Body of pancreas (tissue), 4 donors: ENCODE measurements at places on chromosomes 3 and 15.
A peak's percentile ranks its signal among the peaks of the same experiment; 100 is the strongest.

GRCh38 chr3:22496641-22497040 lies 706.5 kb upstream of the UBE2E2 start:
- H3K36me3 ChIP-seq = no peaks in the 10 kb centered on the region
- no peak overlapping the region for H3K4me3 ChIP-seq
- H3K27me3 ChIP-seq = no peaks in the 10 kb centered on the region
- no peaks in the 10 kb centered on the region for H3K4me1 ChIP-seq
- H3K27ac ChIP-seq = no peak overlapping the region
- DNase-seq = no peak

GRCh38 chr15:66635817-66636216 lies 66.2 kb upstream of the SMAD6 start:
- no peak overlapping the region for H3K4me3 ChIP-seq
- DNase-seq = no peak
- no peaks in the 10 kb centered on the region for H3K36me3 ChIP-seq
- no peak overlapping the region for H3K27ac ChIP-seq
- H3K27me3 ChIP-seq = no peaks in the 10 kb centered on the region
- no peaks in the 10 kb centered on the region for H3K4me1 ChIP-seq

GRCh38 chr3:140523600-140523999 lies 154.3 kb upstream of the TRIM42 start:
- peak overlapping the region; percentile 41 for H3K27ac ChIP-seq
- H3K36me3 ChIP-seq = no peaks in the 10 kb centered on the region
- no peaks in the 10 kb centered on the region for H3K27me3 ChIP-seq
- no peak overlapping the region for H3K4me3 ChIP-seq
- H3K4me1 ChIP-seq = peaks cover 17% of the 10 kb centered on the region

GRCh38 chr3:158159714-158160113 lies 49.8 kb downstream of the RSRC1 start:
- H3K4me1 ChIP-seq = no peaks in the 10 kb centered on the region
- no peak for DNase-seq
- no peak overlapping the region for H3K27ac ChIP-seq
- H3K27me3 ChIP-seq = no peaks in the 10 kb centered on the region

DNA sequence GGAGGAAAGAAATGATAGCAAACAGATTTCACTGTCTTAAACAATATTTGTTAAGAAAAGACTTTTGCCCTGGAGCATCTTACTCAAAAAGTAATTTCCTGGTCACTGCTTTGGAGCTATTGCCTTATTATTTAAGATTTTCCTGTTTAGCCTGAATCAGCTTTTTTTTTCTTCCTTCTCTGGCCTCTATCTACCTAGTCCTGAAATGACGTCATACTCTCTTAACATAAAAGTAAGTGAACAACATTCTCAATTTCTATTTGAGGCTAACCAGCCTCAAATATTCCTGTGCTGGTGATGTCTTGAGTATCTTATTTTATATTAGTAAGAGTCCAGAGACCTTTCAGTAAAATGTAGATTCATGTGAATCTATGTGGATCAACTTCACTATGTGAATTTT lies 221.9 kb upstream of the ALCAM start:
- H3K4me3 ChIP-seq = no peak overlapping the region
- no peak overlapping the region for H3K27ac ChIP-seq
- no peak for DNase-seq
- H3K4me1 ChIP-seq = peaks cover 14% of the 10 kb centered on the region
- H3K27me3 ChIP-seq = no peaks in the 10 kb centered on the region
- H3K36me3 ChIP-seq = no peaks in the 10 kb centered on the region

- no peak for DNase-seq
- H3K27ac ChIP-seq = no peak overlapping the region
- H3K36me3 ChIP-seq = no peaks in the 10 kb centered on the region
- no peaks in the 10 kb centered on the region for H3K4me1 ChIP-seq
- H3K4me3 ChIP-seq = no peak overlapping the region
These were observed 138.5 kb downstream of the CLSTN2 start for GRCh38 chr3:140073278-140074045.

- no peak overlapping the region for H3K4me3 ChIP-seq
- no peak overlapping the region for H3K27ac ChIP-seq
- no peaks in the 10 kb centered on the region for H3K27me3 ChIP-seq
- peaks cover 2% of the 10 kb centered on the region for H3K36me3 ChIP-seq
- H3K4me1 ChIP-seq = no peaks in the 10 kb centered on the region
- no peak for DNase-seq
These were observed 303.6 kb downstream of the PLCL2 start for GRCh38 chr3:17188378-17188777.

DNA sequence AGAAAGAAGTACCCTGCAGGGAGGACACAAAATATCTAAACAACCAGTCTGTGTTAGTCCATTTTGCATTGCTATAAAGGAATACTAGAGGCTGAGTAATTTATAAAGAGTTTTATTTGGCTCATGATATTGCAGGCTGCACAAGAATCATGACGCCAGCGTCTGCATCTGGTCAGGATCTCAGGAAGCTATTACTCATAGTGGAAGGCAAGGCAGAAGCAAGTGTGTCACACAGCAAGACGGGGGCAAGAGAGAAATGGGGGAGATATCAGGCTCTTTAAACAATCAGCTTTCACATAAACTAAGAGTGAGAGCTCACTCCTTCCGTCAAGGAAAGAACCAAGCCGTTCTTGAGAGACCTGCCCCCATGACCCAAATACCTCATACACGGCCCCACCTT lies 614.8 kb downstream of the ZIC1 start:
- no peak overlapping the region for H3K4me3 ChIP-seq
- no peaks in the 10 kb centered on the region for H3K36me3 ChIP-seq
- no peak for DNase-seq
- H3K27ac ChIP-seq = no peak overlapping the region

DNA sequence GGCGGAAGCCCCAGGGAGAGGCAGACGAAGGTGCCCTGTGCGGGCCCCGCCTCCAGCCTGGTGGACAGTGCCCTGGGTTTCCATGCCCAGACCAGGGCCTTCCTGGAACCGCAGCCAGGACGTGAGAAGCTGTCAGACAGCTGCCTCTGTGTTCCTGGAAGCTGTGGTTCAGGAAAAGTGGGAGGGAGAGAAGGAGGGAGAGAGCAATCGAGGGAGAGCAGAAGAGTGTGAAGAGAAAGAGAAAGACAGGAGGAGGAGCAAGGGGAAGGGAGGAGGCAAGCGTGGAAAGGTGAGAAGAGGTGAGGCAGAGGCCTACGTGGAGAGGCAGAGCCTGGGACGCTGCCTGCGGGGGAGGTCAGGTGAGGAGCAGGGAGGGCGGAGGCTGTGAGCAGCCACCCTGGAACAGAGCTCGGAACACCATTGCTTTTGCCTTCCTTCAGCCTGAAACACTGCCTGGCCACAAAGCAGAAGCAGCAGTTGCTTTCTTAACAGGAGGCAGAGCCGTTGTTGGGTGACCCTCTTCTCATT lies 18.6 kb downstream of the ZDHHC19 start:
- no peaks in the 10 kb centered on the region for H3K36me3 ChIP-seq
- no peak for DNase-seq
- no peak overlapping the region for H3K4me3 ChIP-seq

DNA sequence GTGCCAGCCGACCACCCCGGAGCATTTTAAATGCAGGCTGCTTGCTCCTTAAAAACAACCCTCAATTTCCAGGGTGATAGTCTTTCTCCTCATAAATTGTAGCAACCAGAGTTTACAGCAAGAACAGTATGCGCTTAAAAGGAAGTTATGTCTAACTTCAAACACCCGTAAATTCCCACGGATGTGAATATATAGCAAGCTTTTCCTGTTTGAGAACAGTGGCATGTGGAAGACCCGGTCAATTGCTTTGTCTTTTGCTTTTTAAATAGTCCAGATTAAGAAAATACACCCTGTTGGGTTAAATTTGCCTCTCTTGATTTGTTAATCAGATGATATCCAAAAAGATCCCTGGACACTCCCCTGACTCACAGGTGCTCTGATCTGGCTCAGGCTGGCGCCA lies 20.8 kb downstream of the MRPS25 start:
- no peaks in the 10 kb centered on the region for H3K27me3 ChIP-seq
- no peak overlapping the region for H3K4me3 ChIP-seq
- no peaks in the 10 kb centered on the region for H3K4me1 ChIP-seq
- DNase-seq = no peak
- H3K27ac ChIP-seq = no peak overlapping the region

GRCh38 chr3:6089780-6090179 lies 771.1 kb upstream of the GRM7 start:
- H3K27me3 ChIP-seq = no peaks in the 10 kb centered on the region
- no peak overlapping the region for H3K4me3 ChIP-seq
- no peaks in the 10 kb centered on the region for H3K36me3 ChIP-seq
- no peaks in the 10 kb centered on the region for H3K4me1 ChIP-seq
- no peak for DNase-seq
- H3K27ac ChIP-seq = no peak overlapping the region

DNA sequence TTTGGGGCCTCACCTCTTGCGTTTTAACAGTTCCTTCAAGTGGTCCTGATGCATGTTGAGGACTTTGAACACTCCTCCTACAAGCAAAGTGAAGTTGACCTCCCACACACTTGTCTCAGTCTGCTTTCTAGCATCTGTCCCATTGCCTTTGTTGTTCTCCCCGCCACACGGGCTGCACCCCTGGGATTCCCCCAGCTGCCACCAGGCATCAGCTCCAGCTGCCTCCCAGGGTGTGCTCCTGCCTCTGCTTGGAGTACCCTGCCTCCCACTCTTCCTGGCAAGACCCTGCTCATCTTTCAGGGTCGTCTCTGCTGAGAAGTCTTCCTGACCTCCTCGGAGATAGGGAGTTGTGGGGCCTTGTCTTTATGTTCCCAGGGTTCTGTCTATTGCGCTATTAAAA lies 52.2 kb downstream of the IGF1R start:
- DNase-seq = no peak
- no peak overlapping the region for H3K4me3 ChIP-seq
- peaks cover 64% of the 10 kb centered on the region for H3K4me1 ChIP-seq
- H3K36me3 ChIP-seq = no peaks in the 10 kb centered on the region
- no peak overlapping the region for H3K27ac ChIP-seq

DNA sequence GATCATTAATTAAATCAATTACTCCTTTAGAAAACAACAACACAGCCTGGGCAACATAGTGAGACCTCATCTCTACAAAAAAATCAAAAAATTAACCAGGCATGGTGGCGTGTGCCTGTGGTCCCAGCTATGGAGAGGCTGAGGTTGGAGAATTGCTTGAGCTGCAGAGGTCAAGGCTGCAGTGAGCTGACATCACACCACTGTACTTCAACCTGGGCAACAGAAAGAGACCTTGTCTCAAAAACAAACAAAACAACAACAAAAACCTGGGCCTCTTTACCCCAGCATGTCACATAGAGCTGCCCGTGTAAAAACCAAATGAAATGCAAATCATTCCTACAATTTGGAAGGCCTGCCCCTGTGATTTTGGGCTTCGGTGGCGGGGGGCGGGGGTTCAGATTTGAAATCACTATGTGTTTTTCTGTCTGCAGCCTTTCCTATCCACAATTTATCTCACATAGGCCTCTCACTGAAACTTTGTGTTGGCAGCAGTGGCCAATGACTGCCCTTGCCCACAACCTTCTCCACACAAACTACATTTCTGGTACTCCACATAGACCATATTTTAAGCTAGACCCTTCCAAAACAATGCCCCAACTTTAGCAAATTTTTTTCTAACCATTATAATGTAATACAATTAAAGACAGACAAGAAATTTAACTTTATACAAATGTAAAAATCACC lies 6.5 kb downstream of the ADAM10 start:
- H3K27me3 ChIP-seq = no peaks in the 10 kb centered on the region
- no peaks in the 10 kb centered on the region for H3K36me3 ChIP-seq
- H3K4me1 ChIP-seq = peaks cover 20% of the 10 kb centered on the region
- no peak overlapping the region for H3K4me3 ChIP-seq
- no peak overlapping the region for H3K27ac ChIP-seq

- no peak overlapping the region for H3K4me3 ChIP-seq
- H3K4me1 ChIP-seq = peaks cover 29% of the 10 kb centered on the region
- DNase-seq = no peak
- H3K27ac ChIP-seq = no peak overlapping the region
These were observed 66.0 kb downstream of the ATP13A4 start for GRCh38 chr3:193488741-193489140.

DNA sequence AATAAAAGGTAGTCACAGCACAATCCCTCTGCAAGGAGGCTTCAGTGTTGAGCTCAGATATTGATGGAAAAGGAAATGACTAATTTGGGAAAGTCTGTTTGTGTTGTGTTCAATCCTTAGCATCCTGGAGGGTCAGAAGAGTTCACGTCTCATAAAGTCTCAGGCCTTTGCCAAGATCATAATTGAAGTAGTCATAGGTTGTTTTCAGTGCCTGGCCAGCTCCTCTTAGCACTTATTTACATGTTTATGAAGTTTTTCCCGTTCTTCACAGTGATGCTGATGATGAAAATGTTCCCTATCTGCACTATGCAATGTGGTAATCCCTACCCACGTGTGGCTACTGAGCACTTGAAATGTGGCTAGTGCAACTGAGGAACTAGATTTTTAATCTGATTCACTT lies 61.6 kb upstream of the TGFBR2 start:
- no peak overlapping the region for H3K27ac ChIP-seq
- H3K36me3 ChIP-seq = no peaks in the 10 kb centered on the region
- no peaks in the 10 kb centered on the region for H3K27me3 ChIP-seq
- no peak overlapping the region for H3K4me3 ChIP-seq
- H3K4me1 ChIP-seq = peaks cover under 1% of the 10 kb centered on the region

GRCh38 chr3:127209840-127210653 lies 17.1 kb downstream of the PRR23E start:
- no peak overlapping the region for H3K27ac ChIP-seq
- H3K36me3 ChIP-seq = no peaks in the 10 kb centered on the region
- no peaks in the 10 kb centered on the region for H3K27me3 ChIP-seq
- no peak overlapping the region for H3K4me3 ChIP-seq
- no peaks in the 10 kb centered on the region for H3K4me1 ChIP-seq

DNA sequence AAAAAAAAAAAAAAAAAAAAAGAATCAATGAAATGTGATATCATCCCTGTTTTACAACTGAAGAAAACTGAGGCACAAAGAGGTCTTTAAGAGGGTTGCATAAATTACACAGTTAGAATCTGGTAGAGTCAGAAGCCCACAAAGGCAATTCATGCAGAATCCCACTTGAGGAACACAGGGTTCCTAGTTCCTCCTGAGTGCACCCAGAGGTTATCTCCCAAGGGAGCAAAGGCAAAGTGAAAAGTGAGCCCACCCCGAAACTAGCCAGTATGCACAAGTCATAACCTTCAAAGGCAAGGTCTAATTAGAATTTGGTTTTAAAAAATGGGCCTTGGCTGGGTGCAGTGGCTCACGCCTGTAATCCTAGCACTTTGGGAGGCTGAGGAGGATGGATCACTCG lies 37.8 kb downstream of the AP3S2 start:
- no peaks in the 10 kb centered on the region for H3K27me3 ChIP-seq
- no peak overlapping the region for H3K4me3 ChIP-seq
- H3K4me1 ChIP-seq = peaks cover 71% of the 10 kb centered on the region
- H3K27ac ChIP-seq = no peak overlapping the region
- no peak for DNase-seq

GRCh38 chr15:65583701-65584100 lies 27.2 kb downstream of the INTS14 start:
- H3K27me3 ChIP-seq = no peaks in the 10 kb centered on the region
- DNase-seq = no peak
- no peak overlapping the region for H3K4me3 ChIP-seq
- peaks cover 21% of the 10 kb centered on the region for H3K36me3 ChIP-seq

GRCh38 chr3:126049289-126050049 lies 34.5 kb downstream of the SLC41A3 start:
- H3K27ac ChIP-seq = no peak overlapping the region
- no peaks in the 10 kb centered on the region for H3K4me1 ChIP-seq
- no peak for DNase-seq
- no peak overlapping the region for H3K4me3 ChIP-seq
- H3K36me3 ChIP-seq = no peaks in the 10 kb centered on the region

- H3K27ac ChIP-seq = no peak overlapping the region
- H3K27me3 ChIP-seq = no peaks in the 10 kb centered on the region
- H3K4me3 ChIP-seq = no peak overlapping the region
- no peaks in the 10 kb centered on the region for H3K36me3 ChIP-seq
These were observed 85.8 kb downstream of the SNRK start for GRCh38 chr3:43372007-43372740.
